C1 segment of cervical spinal cord (tissue), 14 donors: ENCODE measurements at places on chromosomes 7 and 10.
A peak's percentile ranks its signal among the peaks of the same experiment; 100 is the strongest.

DNA sequence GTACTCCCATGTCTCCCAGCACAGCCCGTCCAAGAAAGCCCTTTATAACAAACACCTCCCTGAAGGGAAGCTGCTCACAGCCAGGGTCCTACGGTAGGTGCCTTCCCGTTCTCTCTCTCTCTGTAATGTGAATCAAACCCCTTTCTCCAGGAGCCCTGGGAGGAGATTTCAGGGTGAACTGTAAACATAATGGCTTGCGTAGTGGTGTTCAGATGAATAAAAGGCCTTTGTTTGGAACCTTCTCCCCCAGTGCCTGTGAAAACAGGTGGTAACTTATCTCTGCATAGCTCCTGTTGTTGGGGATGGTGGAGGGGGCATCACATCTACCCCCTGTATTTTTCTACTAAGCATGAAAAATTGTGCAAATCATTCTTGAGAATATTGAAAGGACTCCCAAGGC, 12.4 kb downstream of the CALHM2 start:
- DNase-seq: no peak

- no peak for DNase-seq
Measured at GRCh38 chr7:132083537-132084123, 492.6 kb downstream of the PLXNA4 start.

GRCh38 chr7:44637788-44638594, 31.6 kb downstream of the OGDH start:
- DNase-seq: no peak

GRCh38 chr7:131583430-131583829, 27.0 kb upstream of the PODXL start:
- DNase-seq: no peak

DNA sequence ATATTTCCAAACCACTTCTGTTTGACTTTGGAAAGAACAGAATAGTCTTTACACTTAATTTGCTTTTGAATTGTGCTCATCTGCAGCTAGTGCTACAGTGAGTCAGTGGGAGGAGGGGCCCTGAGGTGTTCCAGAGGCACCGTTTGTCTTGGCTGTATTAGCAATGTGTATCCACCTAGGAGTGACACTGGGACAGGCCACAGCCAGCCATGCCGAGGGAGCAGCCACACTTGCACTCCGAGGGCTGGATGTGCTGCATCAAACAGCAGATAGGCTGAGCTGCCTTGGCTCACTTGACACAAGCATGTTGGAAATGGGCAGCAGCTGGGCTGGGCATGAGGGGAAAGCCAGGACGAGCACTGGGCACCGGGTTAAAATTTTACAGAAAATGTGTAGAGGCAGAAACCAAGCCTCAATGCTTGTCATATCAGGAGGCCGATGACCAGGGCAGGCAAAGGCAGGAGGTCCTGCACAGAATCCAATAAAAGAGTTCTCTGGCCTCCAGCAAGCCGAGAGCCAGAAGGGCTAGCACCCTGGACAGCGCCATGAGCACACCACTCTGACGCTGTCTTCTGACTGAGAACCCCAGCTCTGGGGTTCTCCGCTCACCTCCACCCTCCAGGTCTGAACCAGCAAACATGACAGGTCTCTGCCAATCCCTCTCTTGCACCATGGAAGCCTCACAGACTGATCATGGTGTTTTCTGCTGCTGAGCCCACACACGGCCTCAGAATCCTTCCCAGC, 163.3 kb downstream of the GRID1 start:
- DNase-seq: no peak

GRCh38 chr7:11188529-11189310, 215.0 kb downstream of the PHF14 start:
- DNase-seq: no peak

DNA sequence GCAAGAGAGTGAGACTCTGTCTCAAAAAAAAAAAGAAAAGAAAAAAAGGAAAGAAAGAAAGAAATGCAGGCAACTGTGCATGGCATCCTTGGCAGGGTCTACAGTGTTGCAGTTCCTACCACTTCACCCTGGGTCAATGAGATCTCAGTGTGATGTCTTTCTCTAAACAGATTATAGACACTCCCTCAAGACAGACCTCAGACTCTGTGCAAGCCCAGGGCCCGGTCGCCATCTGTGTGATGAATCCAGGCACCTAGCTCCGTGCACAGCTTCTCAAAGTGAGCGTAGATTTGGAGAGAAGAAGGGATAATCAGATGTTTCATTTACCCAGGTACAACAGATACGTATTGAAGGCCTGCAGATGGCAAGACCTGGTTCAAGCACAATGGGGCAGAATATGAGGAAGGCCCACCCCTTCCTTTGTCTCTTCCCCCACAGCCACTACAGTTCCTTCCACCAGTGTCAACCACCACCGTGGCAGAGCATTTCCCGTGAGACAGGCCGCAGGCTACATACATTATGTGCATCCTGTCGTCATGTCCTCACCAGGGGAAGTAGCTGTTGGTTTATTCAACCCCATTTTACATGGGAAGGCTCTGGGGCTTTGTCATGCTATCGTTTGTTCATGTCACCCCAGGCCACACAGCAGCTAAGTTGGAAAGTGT, 471.7 kb upstream of the GALNT17 start:
- DNase-seq: no peak

DNA sequence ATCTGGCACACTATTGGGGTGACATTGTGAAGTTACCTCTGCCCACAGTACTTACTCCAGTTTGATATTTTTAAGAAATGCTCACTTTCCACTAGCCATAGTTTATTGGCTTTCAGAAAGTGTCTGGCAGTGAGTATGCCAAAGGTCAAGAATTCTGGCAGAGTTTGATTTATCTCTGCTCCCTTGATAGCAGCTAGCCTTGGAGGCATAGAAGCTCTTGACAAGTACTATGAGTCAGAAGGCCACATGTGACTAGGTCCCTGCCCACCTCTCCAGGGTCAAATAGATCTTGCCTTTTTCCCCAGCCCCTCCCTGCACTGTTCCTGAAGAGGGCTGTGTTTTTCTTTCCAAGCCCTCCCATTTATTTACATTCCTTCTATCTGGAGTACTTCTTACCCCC, 202.2 kb downstream of the AUTS2 start:
- DNase-seq: no peak

DNA sequence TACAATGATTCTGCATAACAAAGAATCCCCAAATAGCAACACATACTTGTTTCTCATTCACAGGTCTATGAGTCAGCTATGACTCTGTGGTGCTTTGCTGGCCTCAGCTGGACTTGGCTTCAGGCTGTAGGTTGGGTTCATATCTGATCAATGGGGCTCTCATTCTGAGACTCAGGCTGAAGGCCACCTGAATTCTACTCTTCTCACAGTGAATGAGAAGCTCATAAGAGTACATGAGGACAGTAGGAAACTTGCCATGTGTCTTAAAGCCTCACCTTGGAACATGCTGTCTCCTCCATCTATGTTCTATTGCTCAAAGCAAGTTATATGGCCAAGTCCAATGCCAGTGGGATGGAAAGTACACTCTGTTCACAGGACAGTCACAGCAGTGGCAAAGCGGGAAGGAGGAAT, 292.9 kb downstream of the BMPER start:
- DNase-seq: no peak

DNA sequence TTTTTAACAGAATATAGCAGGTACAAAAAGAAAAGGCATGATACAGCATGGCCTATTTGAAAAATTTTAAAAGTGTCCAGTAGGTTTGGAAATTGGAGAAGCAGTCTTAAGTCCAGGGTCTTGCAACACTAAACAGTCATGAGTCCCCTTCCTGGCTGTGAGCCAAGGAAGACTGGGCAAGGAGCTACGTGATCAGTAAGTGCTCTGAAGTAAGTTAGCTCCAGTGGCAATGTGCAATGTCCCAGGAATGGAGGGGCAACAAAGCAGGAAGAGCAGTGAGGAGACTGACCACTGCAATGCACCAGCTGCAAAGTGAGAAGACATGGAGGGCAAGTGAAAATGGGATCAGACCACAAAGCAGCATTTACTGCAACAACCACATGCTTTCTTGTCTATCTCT, 72.9 kb upstream of the GRID1 start:
- peak; percentile 46 for DNase-seq

DNA sequence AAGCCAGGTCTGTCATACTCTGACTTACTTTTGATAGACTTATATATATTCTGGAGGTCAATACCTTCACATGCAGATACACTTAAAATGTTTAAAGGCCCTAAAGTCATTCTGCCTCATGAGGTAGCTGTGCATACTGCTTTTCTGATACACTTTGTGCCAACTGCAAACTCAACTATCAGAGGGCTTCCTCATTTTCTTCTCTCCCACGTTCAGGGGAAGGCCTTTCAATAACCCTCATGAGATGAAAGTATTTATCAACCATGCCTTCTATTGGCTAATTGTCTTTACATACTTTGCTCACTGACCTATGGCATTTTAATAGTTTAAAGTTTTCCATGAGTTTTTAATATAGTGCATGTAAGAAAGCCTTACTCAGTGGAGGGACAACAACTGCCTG, 112.7 kb upstream of the AMPH start:
- no peak for DNase-seq

DNA sequence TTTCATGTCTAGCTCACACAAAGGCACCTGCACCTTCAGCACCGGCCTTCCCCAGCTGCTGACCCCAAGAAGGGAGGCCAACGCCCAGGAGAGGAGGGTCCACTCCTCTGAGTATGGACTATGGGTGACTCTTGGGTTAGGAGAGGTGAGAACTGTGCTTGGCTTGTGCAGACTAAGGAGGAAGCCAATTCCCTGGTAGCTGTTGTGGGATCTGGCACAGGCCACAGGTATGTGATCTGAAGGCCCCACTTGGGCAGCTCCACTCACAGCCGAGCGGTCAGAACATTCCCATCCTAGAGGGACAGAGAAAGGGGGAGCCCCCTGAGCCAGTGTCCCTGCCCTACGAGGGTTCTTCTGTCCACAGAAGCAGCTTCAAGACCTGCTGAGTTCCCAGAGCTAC, 52.8 kb upstream of the FIGNL1 start:
- DNase-seq: no peak

- no peak for DNase-seq
Measured at GRCh38 chr10:58217612-58218011, 50.1 kb downstream of the IPMK start.

DNA sequence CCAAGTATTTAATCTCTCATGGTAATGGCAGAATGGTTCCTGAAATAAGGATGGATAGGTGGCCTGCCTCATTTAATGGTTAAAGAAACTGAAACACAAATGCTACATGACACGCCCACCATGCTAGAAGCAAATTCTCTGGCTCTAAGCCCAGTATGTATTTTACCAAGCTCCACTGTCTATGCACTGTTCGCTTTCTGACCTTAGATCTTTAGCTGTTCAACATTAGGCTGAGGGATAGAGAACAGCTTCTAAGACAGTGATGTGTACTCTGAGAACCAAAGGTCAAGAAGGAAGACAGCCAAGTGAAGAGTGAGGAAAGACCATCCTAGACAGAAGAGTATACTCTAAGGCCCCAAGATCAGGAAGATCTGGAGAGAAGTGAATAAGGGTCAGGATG, 26.6 kb downstream of the FAM3C start:
- DNase-seq: no peak

DNA sequence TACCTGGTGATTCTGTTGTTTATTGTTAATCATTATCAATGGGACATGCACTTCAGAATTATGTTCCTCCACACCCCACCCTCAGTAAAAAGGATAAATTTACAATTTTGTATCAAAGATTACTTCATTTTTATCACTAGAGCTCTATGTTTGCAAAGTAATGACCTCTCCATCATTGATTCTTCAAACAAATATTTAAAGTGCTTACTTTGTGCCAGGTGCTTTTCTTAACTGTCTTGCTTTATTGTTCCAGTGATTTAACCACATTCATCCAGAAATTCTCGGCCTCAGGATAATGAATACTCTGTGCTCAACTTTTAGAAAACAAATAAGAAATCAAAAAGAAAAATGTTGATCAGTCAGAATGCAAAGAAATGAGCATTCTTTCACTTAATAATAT, 144.9 kb upstream of the FOXP2 start:
- no peak for DNase-seq

- DNase-seq: no peak
Measured at GRCh38 chr10:94327649-94328048, 35.1 kb downstream of the NOC3L start.

- DNase-seq: no peak
Measured at GRCh38 chr10:86600296-86600695, 54.1 kb upstream of the OPN4 start.
